Coronary artery (tissue), 2 donors: ENCODE measurements at places on chromosomes 7 and 10.

DNA sequence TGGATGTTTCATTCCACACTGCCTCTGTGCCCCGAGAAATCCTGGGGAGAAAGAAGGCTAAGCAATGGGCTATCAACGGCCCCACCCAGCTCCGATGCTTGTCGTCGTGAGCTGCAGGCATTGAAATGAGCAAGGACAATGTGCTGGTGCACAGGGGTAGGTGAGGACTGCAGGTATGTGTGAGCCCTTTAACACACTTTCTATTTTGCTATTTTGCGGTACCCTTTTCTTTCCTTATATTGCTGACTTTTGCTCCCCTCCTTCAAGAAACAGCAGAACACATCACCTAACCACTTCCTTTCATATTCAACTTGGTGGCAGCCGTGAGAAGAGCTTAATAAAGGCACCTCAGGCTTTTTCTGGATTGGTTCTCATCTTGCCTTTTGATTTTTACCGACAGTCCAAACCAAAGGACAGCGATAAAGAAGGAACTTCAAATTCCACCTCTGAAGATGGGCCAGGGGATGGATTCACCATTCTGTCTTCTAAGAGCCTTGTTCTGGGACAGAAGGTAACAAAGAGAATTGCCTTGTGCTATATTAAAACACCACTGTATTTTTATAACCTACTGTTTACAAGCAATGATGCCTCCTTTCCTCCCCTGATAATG is 39.2 kb downstream of the AIFM2 start:
- DNase-seq, result no peak

DNA sequence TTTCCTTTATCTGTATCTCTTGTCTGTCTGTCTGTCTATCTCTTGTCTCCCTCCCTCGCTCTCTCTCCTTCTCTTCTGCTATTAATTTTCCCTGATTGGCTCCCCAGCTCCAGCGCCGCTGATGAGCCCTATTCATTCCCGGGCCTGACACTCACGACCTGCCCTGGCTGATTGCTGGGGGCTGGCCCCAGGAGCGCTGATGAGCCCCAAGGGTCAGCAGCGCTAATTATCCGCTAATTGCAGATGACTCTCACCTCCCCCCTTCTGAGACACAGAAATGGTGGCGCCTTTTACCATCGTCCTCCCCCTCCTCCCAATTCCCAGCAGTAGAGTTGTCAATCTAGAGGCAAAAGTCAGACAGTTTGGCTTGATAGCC is 1.3 kb upstream of the GBX1 start:
- no peak for DNase-seq

GRCh38 chr10:30188101-30188500 is 128.7 kb upstream of the JCAD start:
- no peak for DNase-seq

DNA sequence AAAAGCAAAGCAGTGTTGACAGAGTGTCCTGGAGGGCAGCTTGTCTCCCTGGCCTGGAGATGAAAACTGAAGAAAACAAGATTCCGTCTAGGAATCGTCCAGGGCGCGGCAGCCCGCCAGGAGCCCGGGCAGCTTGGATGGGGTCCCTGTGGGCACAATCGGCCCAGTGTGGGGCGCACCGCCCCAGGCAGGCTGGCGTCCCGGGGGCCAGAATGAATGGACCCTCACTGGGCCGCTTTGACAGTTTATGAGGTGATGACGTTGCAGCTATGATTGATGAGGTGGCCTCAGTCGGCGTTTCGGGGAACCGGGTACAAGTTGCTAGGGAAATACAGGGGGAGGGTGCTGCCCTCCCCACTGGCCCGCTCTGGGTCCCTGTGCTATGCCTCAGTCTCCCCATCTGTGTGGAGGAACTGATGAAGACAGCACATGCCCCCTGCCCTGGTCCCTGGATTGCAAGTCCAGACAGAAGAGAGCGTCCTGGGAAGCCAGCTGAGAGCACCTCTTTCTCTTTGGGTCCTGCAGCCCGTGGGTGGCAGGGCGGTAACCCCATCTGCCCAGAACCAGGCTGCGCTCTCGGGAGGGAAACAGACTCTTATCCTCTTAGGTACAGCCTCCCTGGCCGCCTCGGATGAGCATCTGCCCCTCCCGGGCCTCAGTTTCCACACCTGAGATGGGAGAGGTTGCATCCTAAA is 131.3 kb downstream of the LHPP start:
- no peak for DNase-seq

DNA sequence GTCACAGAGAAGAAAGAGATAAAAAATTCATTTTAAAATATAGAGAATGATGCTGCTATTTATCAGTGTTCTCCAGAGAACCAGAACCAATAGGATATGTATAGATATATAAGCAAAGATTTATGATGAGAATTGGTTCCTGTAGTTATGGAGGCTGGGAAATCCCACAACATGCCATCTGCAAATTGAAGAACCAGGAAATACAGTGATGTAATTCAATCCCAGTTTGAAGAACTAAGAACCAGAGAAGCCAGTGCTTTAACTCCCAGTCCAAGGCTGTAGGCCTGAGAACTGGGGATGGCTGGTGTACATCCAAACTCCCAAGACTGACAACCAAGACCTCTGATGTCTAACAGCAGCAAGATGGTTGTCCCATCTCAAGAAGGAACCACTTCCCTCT is 192.9 kb upstream of the PLXDC2 start:
- DNase-seq, result no peak

DNA sequence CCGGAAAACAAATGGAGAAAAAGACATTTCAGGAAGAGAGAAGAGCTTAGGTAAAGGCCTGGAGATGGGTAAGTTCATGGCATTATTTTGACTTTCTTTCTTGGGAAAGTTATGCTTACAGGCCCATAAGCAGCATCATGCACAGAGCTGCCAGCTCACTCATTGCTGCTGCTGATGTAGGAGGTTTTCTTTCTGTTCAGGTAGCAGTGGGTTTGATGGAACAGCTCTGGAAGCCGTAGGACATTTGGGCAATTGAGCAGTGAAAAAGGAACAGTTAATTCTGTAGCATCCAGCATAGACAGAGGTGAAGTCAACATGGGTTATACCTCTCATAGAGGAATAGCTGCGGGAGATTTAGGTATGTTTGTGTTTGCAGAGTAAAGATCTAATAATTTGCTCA is 3.3 kb downstream of the CHN2 start:
- DNase-seq, result no peak

DNA sequence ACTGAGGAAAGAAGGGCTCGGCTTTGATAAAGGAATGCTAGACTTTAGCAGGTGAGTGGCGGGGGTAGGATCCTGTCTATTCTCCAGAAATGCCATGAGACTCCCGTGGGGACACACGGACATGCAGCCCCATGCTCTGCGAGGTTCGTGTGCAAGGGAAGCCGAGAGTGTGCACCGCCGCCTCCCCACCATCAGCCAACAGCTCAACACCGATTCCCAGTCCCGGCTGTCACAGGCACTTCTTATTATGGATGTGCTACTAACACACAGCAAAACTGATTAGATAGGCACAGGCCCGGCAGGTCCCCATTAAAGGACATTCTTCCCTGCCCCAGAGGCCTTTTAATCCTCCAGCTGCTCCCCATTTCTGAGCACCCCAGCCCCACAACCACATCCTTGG is 154.4 kb downstream of the PRKAG2 start:
- no peak for DNase-seq

- DNase-seq, result no peak
Measured at GRCh38 chr7:105637755-105638154, 56.5 kb upstream of the EFCAB10 start.

GRCh38 chr10:6649903-6650302 is 69.8 kb upstream of the PRKCQ start:
- DNase-seq, result no peak

- peak; percentile 71 for DNase-seq
Measured at GRCh38 chr7:44639671-44640321, 33.4 kb downstream of the OGDH start.

GRCh38 chr7:151248346-151249033 is at the start of gene SMARCD3:
Gene SMARCD3, minus strand, starts transcription at chr7:151248694. Its CDS starts 132 bp downstream, at chr7:151248562.
- DNase-seq, result peak; percentile 86

- DNase-seq, result no peak
Measured at GRCh38 chr10:17038627-17039026, 91.0 kb downstream of the CUBN start.
